ENCODE measurements at places on chromosomes 7 and 10.

DNA sequence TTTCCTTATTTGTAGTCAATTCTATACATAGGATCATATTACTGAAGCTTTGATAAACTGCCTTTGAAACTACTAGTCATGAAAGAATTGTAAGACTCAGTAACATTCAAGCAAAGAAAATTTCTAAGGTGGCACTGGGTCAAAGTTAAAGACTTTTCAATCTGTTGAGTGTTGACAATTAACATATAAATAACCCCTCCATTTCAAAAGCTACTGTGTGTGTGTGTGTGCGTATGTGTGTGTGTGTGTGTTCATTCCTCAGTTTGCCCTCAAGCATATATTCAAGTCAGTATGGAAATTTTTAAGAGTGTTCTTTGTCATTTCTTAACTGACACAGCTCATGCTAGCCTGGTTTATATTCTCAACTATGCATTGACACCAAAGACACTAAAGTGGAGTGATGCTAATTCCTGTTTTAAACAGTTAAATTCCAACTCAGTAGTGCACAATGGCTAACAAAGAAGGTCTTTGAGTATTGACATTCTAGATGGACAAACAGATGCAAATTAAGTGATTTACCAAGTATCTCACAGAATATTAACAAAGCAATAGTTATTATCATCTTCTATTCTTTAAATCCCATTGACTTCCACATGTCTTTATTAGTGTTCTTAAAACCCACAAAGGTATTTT, 314.8 kb upstream of the GRM3 start:
- DNase-seq, result no peak

- no peak for DNase-seq
Measured at GRCh38 chr10:17181110-17181509, 20.4 kb downstream of the TRDMT1 start.

GRCh38 chr7:155188821-155189581, 108.7 kb upstream of the INSIG1 start:
- no peak for DNase-seq

- DNase-seq, result no peak
Measured at GRCh38 chr10:15444105-15445005, 73.3 kb upstream of the FAM171A1 start.

DNA sequence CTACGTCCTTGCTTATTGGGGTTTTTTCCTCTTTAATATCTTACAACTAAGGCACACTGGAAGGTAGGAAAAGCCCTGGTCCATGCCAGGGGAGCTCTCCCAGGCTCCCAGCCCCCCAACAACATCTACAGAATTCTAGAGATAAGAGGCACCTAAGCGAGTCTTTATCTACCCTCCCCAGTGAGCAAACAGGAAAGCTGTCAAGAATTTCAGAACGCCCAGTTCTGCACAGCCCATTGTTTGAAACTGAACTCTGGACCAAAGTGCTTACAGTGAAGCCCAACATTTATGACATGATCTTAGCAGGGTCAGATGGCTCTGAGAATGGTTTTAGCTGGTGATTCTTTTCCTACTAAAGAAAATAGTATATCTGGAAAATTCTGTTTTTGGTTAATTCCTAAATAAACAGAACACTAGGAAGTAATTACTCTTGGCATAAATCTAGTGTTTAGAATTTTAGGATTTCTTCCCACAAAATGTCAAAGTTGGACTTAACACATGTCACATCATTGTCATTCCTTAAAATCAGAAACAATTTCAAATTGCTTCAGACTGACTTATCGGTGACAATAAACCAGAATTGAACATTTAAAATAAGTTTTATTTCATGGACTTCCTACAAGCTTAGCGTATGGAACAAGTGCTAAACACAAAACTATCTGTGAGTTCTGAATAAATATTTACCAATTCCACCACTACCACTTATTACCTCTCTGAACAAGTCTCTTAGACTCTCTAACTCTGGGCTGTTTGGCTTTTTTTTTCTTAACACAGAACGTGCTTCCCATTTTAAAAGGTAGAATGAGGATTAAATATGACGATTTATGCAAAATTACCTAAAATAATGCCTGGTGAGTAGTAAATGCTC, 31.3 kb upstream of the RNF32 start:
- no peak for DNase-seq

DNA sequence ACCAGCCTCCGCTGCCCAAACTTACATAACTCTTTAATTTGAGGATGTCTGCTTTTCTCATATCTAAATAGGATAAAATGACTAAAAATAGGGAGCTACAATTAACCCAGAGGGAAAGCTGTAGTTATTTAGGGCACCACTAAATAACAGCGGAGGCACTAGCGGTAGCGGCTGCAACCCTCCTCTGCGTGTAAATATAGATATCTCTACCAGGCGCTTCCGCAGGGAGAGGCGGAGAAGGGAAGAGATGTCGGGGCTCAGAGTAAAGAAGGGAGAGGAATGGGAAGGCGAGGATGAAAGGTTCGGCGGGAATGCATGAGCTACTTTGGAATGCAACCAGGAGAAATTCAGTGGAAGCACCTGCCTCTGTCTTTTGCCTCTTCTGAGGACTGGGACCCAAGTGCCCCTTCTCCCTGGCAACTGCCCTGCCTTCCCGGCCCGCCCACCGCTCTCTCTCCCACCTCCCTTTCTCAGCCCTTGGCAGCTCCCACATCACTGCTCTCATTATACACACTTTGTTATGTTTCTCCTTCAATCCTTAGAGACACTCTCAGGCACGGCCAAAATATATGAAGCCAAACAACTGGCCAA, 698.3 kb downstream of the PARD3 start:
- no peak for DNase-seq

DNA sequence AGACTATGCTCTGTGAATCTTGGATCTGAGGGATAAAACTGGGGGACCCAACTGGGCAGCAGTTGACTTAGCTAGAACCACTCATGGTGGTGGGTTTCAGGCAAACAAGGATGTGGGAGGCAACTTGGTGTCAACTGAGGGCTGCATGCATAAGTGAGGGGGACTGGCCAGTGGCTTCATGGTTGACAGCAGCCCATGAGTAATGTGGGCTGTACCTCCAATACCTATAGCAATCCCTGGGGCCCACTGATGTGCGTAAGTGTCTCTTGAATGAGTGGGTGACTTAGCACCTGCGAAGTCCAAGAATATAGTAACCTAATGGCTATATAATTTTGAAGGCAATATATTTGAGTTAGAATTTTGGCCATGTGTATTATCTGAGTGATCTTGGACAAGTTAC, 13.7 kb upstream of the MAP3K8 start:
- no peak for DNase-seq

GRCh38 chr10:78959924-78960285, 108.9 kb upstream of the ZMIZ1 start:
- DNase-seq, result no peak

GRCh38 chr7:115499956-115500355, 530.6 kb downstream of the TFEC start:
- DNase-seq, result no peak

- no peak for DNase-seq
Measured at GRCh38 chr7:149573519-149573918, 75.9 kb upstream of the ZNF746 start.

- DNase-seq, result no peak
Measured at GRCh38 chr7:495326-495725, 24.3 kb downstream of the PDGFA start.

GRCh38 chr7:30503274-30504212, 1.1 kb downstream of the GGCT start:
- DNase-seq, result no peak

GRCh38 chr7:77822269-77822668, 23.7 kb downstream of the PHTF2 start:
- DNase-seq, result no peak

DNA sequence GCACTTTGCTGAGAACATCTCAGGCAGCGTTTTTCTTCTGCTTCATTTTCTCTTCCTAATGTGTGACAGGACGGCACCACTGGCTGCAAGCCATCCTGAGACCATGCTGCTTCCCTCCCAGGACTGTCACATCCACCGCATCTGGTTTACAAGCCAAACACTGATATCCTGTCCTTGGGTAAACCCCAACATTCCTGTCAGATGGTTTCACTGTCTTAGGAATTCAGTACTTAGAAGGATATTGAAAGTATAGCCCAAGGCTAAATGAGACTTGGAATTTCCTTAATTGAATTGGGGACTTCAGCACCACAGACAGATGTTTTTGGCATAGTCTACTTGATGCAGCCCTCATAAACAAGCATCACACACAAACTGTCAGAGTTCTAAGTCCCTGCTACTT, 74.2 kb upstream of the PLXNA4 start:
- no peak for DNase-seq

DNA sequence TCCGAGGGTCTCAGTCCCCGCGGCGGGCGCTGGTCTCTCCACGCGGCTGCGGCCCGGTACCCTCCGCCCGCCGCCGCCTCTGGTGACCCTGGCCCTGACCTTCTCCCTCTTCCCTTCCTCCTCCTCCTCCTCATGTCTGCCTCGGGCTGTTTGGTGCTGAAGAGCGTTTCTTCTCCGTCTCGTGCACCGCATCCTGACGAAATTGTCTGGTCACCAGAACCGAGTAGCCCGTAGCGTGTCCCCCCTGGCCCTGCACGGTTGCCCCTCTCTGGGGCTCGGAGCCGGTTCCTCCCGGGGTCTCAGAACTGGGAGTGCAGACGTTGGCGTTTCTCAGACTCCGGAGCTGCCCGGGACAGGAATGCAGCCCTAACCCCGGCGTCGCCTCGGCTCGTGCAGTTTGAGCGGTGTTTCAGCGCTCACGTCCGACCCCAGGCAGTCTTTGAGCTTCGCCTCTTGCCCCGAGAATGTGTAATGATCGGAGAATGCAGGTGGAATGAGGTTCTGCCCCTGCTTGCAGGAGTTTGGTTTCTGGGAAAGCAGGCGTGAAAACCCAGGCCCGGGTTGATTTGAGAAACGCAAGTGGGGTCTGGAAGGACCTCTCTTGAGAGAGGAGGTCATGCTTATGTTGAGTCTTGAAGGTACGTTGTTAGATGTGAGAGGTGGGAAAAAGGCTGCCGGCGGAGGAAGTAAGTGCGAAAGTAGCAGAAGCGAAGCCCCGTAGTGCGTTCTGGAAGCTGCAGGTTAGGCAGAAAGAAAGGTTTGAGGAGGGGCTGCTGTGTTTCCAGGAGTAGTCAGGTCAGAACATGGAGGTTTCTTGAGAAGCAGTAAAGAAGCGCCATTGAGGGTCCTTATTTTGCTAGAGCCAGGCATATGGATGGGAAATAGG, 743 bp downstream of the RBM17 start:
- no peak for DNase-seq

GRCh38 chr10:129784291-129784690, 179.8 kb downstream of the EBF3 start:
- no peak for DNase-seq

DNA sequence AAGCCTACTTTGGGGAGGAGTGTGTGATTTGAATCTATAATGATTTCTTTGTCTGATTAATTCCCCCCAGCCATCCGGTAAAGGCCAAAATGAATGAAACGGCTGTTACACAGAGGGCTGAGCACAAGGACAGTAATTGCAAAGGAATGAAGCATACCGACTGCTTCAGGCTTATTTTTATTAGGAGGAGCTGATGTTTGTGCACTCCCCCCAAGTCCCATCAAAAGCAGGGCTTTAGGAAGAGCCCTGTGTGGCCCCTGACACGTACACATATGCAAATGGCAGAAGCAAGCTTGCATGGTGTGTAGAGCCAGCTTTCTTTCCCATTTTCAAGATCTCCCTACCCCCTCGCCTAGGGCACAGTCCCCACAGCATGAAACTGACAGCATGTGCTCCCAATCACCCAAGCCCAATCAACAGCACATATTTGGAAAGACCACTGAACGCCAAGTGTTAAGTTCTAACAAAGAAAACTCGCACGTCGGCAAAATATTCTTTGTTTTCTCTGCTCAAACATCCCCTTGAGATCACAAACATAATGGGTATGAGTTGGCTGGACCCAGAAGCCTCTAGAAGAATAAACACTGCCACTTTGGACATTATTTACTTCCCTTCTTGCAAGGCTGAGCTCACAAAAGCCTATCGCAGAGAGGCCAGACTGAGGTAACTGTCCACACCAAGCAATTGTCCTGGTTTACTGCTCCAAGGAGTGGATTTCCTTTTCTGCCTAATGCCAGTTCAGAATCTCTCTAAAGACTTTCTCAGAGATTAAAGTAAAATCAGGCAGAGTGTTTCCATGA, 143.0 kb downstream of the CUBN start:
- DNase-seq, result no peak

DNA sequence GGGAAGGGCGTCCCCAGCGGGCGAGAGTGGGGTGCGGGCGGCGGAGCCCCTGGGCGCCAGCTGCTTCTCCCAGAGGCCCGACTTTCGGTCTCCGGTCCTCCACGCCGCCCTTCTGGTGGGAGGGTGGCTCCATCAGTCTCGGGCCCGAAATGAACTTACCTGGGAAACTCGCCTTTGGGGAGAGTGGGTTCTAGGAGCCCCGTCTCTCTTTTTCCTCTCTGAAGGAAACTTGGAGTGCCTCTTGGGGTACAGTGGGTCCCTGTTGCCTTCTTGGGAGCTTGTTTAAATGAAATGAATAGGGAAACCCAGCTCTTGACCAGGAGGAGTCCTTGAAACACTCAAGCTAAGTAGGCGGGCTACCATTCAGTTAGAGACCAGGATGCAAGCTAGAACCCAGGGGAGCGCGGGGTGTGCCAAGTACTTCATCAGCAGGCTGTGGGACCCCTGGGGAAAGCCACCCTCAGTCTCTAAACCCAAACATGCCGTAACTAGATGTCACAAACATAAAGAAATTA, 1.3 kb downstream of the SLC26A4 start:
- DNase-seq, result no peak

DNA sequence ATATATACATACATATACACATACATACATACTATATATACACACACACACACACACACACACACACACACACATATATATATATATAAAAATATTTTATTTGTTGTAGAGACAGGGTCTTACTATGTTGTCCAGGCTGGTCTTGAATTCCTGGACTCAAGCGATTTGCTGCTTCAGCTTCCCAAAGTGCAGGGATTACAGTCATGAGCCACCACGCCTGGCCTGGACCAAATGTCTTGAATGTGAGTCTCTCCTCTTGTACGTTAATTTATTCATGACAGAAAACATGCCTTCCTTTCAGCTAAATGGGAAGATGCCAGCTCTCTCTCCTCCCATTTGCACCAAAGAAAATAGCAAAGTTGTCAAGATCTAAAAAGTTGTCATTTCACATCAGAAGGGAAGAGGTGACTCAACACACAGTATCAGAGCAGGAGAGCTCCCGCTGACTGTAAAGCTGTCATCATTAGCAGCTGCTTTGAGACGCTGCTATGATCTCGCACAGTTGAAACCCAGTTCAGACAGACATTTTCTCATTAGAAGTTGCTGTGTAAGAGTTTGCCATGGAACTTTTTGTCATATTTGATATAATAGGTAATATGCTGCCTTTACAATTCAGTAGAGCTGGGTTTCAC, 224.3 kb downstream of the SFMBT2 start:
- peak; percentile 49 for DNase-seq

DNA sequence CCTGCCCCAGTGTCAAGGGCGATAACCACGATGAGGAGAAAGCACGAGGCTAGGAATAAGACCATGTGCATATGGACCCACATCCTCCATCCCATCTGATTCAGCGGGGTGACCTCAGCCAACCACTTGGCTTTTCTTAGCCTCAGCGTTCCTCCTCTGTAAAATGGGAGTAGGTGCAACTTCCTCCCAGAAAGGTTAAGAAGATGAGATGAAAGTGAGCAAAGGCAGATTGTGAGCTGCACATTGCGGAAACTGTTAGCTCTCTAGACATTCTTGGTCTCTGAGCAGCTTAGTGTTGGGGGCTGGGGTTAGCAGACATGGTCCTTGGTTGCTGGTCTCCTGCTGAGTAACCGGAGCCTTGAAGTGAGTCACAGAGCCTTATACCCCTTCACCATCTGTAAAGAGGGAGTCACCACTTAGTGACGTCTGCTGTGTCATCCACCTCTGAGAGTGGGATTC, 497.3 kb upstream of the GALNT17 start:
- DNase-seq, result no peak

Measured in CD4-positive, alpha-beta T cell treated with Interleukin-15 for 1 hour (primary cell).